ENCODE measurements at places on chromosomes 6 and 20. TPM values are rescaled to one million over a fixed set of nuclear protein-coding genes. Genes with fewer than 3 reads are reported as not detected.

GRCh38 chr6:167733740-167734661 is 92.7 kb upstream of the AFDN start:
- no peak for DNase-seq

GRCh38 chr6:150183105-150183504 is 40.3 kb downstream of the PPP1R14C start:
- DNase-seq, result no peak

- DNase-seq, result no peak
These were observed 18.7 kb downstream of the PABPC1L start for GRCh38 chr20:44928595-44928994.

Gene NKAIN4
- total RNA-seq, result 16.4 TPM

DNA sequence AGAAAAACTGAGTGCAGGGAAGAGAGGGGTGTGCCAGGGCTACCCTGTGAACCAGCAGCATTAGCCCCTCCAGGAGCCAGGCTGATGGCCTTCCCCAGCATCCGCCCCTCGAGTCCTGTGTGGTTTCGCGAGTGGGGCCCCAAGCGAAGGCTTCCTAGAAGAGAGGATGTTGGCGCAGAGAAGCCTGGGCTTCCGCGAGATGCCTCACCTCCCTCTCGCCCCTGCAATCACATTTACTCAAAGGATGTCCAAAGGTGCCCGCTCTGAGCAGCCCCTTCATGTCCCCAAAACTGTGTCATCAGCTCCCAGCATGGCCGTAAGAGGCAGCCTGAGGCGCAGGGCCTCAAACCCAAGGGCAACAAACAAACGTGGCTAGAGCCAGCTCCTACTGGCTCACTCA is 111.7 kb downstream of the PREX1 start:
- DNase-seq, result no peak

Gene SEC23B
- 61.4 TPM for total RNA-seq

Gene UNC5CL
- 0.23 TPM for total RNA-seq

- DNase-seq, result no peak
These were observed 11.2 kb upstream of the GPRC6A start for GRCh38 chr6:116840091-116840490.

- no peak for DNase-seq
These were observed at the start of gene HLA-DQB1 for GRCh38 chr6:32666420-32667300. Gene HLA-DQB1, minus strand, starts transcription at chr6:32666657. Its CDS starts 50 bp downstream, at chr6:32666607.

Gene CST2
- total RNA-seq, result not detected

DNA sequence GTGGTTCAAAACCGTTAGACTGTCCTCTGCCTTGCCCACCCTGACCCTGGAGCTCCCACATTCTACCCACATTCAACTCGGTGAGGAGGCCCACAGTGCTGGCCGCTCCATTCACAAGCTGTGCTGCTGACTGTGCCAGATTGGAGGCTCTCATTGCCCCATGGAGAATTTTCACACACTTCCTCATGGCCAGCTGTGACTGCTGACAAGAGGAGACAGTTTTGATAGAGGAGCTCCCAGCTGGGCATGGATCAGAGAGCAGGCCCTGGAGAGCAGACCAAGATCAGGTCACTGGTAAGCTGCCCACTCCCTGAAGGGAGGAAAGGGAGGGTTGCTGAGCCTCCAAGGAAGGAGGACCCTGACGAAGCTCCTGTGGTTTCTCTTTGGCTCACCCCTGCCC is 246.1 kb upstream of the RIN2 start:
- DNase-seq, result no peak

Data from SJCRH30 (cell line).